ENCODE measurements at places on chromosomes 6 and 20.

- DNase-seq = no peak
Observed at GRCh38 chr6:63487103-63487813, 85.0 kb upstream of the LOC128125822 start.

DNA sequence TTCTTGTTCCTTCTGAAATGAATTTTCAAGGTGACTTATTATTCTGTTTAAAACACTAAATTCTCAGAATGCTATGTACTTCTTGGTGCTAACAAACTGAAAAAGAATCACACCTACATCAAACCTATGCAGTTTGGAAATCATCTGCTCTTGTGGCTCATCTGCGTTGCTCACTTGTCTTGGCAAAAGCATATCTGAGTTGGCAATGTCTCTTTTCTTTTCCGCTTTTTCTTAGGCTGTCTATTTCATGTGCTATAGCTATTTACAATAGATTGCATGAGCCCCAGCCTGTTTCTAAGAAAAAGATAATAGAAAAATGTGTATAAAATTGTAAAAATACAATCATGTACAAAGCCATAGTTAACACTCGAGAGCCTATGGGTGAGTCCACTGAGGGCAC lies 348.9 kb upstream of the AGPAT4 start:
- DNase-seq = no peak

GRCh38 chr6:11668455-11668854 lies 110.1 kb downstream of the ADTRP start:
- DNase-seq = no peak

GRCh38 chr6:155985660-155986138 lies 530.1 kb upstream of the NOX3 start:
- no peak for DNase-seq

DNA sequence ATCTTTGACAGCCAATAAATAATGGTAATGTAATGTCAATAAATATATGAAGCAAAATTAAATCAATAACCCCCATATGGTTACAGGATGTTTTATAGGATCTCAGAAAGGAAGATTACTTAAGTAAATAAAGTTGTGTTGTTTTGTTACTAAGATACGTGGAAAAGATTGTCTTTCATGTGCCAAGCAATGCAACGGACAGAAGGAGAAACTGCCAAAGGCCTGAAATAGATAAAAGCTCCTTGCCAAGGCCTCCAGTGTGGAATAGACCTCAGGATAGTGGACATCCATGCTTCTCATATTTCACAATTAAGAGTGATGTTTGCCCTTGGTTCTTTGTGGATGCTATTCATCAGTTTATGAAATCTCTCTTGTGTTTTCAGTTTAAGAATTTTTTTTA lies 16.4 kb upstream of the FNDC1 start:
- DNase-seq = no peak

DNA sequence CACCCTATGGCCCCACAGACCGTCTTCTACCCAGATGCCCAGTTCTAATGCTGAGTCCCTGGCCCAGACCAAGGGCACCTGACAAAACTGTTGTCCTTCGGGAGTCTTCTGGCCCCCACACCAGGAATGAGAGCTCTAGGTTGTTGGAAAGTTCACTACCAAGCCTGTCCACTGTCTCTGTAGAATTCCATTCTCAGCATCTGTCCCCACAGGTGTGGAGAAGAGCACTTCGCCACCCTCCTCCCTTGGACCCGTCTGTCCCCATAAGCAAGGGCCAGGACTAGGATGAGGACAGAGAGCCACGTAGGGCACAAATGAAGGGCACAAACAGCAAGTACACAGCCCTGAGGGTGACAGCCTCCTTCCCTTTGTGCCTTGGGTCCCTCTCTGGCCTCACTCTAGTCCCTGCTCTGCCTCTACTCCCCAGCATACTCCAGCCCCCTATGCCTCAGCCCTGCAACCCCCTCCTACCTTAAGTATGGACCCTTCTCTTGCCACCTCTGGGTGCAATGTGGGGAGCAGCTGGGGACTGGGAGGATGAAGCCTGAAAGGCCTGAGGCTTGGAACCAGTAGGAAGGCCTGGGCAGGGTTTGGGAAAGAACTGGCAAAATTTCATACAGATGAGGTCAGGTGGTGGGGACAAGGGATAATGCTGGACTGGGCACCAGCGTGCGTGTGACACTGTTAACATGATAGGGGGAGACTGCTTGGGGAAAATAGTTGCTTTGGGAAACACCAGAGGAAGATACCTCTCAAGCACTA lies 4.3 kb downstream of the LZTS3 start:
- no peak for DNase-seq

GRCh38 chr6:17178754-17179529 lies 77.1 kb downstream of the STMND1 start:
- no peak for DNase-seq

DNA sequence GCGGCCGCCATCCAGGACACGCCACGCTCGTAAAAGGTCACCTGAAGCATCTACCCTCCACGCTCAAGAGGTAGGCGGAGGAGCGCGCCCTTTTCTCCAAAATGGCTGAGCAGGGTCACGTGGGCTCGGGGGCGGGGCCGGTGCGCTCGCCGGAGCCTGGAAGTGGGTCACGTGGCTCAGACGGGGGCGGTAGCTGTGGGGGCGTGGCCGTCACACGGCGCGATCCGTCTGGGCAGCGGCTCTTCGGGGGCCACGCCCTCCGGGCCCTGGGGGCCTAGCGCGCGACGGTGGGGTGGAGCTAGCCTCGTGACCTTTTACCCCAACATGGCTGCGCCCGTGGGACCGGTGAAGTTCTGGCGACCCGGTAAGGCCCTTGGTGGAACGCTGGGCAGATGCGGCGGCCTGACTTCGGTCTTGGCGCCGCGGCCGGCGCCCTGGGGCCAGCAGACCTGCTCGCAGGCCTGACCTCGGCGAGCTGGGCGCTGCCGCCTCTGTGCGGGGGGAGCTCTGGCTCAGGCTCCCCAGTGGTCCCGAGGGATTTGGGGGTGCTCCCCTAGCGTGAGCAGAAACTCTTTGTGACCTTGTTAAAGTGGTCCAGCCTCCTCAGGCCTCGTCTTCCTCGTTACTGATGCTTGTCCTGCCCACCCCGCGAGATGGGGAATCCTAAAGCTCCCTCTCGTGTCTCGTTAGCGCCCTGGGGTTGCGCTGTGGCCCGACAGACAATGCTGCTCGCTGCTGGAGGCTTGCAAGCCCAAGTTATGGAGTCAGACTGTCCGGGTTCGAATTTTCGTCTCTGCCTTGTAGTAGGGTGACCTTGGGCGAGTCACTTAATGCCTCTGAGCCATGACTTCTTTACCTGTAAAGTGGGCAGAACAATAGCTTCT lies at the start of gene DHX35:
Gene DHX35, plus strand, starts transcription at position 301 of the 884 bp plus-strand sequence. Its CDS starts 24 bp downstream, at position 325.
- peak; percentile 93 for DNase-seq

- no peak for DNase-seq
Observed at GRCh38 chr6:37310966-37311365, 42.8 kb upstream of the RNF8 start.
